NCI-H460 (cell line): ENCODE measurements at places on chromosomes 3 and 15.

GRCh38 chr3:66720508-66720907 lies 219.7 kb upstream of the LRIG1 start:
- no peak for DNase-seq

DNA sequence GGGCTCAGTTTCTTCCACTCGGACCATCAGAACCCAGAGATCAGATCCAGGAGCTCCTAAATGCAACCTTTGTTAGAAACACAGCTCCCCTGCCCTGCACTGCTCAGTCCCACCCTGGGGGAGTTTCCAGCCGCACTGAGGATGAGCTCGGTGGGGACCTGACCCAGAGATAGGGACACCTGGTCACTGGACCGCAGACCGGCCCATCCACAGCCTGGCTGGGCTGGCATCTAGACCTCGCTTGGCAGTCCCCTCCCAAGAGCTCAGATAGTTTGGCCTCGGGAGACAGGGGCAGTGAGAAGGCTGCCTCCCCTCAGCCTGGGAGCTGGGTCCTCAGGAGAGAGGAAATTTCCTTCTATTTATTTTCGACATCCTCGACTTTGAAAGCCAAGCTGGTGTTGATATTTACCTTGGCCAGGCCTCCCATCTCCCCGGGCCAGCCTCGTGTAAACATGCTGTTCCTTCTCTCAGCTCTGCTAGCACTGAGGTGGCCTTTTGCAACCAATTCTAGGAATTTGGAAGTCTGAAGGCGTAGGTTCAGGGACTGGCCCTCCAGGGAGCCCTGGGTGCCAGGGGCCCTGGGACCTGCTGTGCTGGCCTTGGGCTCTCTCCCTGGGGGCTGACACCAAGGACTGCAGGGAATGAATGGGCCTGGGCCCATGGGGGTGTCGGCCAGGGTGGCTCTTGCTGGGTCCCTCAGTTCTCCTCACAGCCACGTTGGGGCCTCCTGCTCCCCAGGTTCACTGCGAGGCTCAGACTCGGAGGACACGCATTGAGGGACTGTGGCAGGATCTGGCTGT lies 90.1 kb downstream of the VGLL4 start:
- no peak for DNase-seq

DNA sequence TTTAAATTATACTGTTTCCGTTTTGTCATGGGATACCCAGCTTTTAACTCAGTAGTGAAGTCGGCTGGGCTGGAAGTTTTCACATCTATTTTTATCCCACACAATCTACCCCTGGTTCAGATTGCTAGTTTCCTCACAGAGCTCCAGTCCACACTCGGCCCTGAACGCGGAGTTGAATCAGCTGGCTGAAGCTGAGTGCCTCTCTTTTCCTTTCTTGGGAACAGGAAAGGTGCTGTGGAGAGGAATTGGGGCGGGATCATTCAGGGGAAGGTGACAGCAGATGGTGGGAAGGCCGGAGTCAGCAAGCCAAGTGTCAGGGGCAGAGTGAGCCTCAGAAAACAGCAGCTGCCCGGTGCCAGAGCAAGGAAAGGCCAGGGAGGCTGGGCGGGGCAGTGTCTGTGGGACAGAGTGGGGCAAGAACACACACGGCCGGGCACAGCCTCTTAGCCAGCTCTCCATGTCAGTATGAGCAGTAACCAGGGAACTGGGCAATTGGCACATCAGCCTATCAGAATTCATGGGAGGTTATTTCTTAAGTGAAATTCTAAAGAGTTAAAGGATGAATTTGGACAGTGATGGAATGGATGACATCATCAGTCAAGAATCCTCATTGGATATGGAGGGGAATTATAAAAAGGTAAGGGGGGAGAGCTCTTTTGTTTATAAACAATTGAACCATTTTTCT lies 135.7 kb upstream of the IL12A start:
- DNase-seq: no peak

DNA sequence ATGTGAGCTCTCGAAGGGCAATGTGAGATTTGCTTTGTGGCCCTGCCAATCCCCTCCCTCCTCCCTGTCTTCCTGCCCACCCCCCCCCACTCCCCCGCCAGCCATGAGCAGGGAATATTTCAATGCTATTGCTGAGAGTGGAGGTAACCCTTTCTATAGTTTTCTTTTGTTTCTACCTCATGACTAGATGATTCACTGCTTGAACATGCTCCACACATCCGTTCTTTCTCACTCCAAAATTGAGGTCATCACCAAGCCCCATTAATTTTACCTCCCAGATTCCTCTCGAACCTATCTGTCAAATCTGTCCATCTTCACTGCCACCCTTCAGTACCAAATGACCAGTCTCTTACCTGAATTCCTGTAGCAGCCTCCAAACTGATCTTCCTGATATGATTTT lies 12.2 kb downstream of the ZNF774 start:
- peak; percentile 22 for DNase-seq

GRCh38 chr3:132622148-132622547 lies 25.1 kb downstream of the ACKR4 start:
- no peak for DNase-seq

GRCh38 chr3:196914866-196915265 lies 27.5 kb downstream of the NCBP2 start:
- DNase-seq: no peak

GRCh38 chr3:69239063-69239462 lies 116.7 kb upstream of the LMOD3 start:
- DNase-seq: no peak

- DNase-seq: no peak
These were observed 30.3 kb downstream of the TPRG1 start for GRCh38 chr3:189202106-189202505.

GRCh38 chr3:129553719-129554118 lies 10.7 kb downstream of the H1-8 start:
- DNase-seq: peak; percentile 3
